HFFc6 (cell line): ENCODE measurements at places on chromosomes 1 and 21. TPM values are rescaled to one million over a fixed set of nuclear protein-coding genes. Genes with fewer than 3 reads are reported as not detected.

GSTM5 gene
- 6.0 and 6.8 TPM in 2 replicates for total RNA-seq

EPHB2 gene
- total RNA-seq, result 13.6 to 36.4 TPM (median 18.1 TPM) in 3 replicates

OR2G6 gene
- total RNA-seq, result not detected in 3 replicates

CAMK2N1 gene
- total RNA-seq, result 40.6 and 62.4 TPM in 2 replicates

DNA sequence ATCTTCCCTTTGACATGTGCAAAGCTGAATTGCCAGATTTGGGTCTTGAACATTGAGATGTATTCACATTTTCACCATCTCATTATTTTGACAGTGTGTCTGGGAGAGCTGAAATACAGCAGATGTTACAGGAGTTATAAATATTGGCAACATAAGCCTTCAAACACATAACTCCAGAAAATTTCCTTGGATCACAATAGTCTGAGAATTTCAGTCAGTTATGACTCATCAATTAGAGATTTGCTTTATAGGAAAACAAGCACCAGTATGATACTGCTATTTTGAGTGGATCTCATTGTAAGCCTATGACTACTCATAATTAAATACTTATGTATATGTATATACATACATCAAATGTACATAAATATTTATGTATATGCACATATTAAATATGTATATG lies 1171.8 kb downstream of the AMY1C start:
- H3K4me3 ChIP-seq, result no peak overlapping the region
- no peak for DNase-seq
- H3K27ac ChIP-seq, result no peak overlapping the region
- H3K4me1 ChIP-seq, result no peaks in the 10 kb centered on the region
- no peaks in the 10 kb centered on the region; the same call in none of the 2 replicates for H3K27me3 ChIP-seq
